ENCODE measurements at places on chromosomes 5 and 9.

DNA sequence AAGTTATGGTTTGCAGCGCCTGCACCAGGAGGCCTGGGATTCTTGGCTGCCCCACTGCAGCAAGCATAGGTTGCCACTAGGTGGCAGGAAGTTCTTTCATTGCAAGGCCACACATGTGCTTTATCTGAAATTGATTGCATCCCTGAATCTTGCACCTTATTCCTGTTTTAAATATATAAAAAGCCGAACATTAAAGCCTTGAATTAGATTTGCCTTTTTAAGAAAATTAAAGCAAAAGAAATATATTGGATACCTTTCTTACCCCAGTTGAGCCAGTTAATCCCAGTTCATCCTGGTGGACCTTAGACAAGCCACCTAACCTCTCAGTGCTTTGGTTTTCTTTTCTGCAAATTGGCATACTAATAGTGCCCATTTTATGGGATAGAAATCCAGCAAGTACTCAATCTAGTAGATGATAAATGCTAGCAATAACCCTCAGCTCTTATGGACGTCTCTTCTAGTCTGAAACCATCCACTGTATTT lies 6.3 kb upstream of the TRMT10B start:
- peak; percentile 33 for DNase-seq

DNA sequence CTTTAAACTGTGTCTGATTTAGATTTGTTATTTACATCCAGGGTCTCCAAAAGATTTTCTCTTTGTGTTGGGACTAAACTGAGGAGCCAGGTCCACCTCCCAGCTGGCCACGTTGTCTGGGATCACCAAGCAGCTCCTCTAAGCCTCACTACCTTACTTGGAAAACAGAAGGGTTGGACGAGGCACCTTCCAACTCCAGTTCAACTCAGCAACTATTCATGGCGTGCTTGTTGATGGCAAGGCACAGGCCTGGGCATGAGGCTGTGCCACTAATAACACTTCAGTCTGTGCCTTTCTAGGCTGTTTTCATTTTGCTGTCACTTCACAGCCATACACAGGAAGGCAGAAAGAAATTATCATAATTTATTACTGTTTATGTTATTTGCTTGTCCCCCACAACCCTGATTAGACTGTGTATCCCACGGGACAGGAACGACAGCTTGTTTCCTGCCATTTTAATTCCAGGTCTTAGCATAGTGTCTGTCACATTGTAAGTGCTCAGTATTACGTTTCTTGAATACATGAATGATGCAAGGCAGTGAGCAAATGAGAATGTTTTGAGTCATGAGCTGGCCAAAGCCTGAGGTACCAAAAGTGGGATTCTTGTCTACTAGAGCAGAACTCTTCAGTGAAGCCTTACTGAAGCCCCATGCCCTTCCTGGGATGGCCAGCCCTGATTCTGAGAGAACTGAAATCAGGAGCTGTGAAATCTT lies 125.8 kb downstream of the GALNT10 start:
- DNase-seq = no peak

GRCh38 chr9:110006657-110007056 lies 201.3 kb downstream of the C9orf152 start:
- no peak for DNase-seq

DNA sequence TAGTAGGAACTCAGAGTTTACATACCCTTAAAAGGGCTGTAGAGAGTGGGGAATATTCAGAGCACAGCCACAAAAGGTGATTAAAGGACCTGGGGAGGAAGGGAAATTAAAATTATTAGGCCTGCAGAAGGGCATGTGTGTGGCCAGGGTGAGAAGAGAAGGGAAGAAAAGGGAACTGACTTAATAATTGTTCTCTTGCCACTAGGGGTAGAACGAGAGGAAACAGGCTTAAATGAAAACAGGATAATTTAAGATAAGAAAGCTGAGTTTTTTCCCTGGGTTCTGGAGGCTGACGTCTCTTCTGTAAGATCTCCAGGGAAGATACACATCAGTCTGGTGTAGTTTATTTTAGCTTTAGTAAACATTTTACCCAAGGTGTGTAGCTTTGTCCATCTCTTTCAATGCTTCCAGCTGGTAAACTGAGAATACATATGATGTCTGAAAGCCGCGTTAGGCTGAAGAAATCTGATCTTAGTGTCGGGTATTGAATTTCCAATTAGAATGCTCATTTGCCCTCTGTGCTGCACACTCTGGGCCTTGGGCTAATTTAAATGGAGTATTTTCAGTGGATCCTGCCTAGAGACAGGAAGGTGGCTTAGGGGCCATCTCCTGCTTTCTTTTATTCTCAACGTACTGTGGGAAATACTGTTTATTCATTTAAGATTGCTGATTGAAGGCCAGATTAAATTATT lies 416.8 kb downstream of the TMEM38B start:
- no peak for DNase-seq

DNA sequence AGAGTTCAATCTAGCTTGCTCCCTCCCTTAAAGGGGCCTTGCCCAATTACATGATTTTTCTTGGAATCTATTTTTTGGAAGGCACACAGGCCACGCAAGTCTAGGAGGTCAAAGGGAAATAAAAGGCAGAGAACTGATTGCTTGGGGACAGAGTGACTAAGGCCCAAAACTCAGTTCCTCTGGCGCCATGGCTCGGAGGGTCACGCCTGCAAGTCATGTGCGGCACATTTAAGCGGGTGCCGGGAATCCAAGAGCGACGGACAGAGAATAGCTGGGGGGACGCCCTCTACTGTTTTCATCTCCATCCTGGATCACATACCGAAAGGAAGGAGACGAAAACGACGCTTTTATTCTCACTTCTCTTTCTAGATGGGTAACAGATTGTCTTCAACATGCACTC lies 78.6 kb downstream of the FREM1 start:
- DNase-seq = no peak

DNA sequence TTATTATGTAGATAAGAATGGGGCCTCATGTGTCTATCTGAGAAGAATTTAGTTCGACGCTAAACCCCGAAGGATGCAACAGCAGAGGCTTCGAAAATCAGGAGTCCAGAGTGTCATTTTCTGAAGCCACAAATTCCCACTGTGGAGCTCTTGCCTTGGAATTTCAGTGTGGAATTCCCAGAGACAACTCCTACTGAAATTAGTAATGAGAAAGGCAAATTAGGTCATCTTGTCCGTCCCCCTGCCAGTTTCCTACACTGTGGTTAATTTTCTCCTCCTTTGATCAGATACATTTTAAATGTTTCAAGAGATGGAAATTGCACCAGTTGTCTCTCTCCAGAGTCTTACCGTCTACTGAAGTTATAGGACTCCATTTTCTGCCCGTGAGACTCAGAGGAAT lies 633.6 kb downstream of the BNC2 start:
- no peak for DNase-seq

DNA sequence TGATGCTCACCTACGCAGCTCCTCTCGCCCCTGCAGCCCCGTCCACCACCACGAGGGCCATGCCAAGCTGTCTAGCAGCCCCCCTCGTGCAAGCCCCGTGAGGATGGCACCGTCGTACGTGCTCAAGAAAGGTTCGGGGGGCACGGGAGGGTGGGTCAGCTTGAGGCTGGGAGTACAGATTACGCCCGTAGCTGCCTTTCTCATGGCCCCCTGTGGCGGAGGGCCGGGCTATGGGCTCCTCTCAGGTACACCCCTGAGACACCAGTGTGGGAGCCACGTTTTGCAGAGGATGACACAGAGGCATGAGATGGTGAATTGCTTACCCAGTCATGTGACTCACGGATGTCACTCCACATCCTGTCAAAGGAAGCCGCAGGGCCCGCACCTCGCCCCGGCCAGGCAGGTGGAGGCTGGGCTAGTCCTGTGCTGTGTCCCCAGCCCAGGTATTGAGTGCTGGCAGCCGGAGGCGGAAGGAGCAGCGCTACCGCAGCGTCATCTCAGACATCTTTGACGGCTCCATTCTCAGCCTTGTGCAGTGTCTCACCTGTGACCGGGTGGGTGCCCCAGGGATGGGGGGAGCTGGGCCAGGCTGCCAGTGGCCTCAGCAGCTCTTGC lies 33.7 kb downstream of the USP20 start:
- peak; percentile 76 for DNase-seq

GRCh38 chr9:107243742-107244141 lies 39.3 kb upstream of the RAD23B start:
- DNase-seq = peak; percentile 18

DNA sequence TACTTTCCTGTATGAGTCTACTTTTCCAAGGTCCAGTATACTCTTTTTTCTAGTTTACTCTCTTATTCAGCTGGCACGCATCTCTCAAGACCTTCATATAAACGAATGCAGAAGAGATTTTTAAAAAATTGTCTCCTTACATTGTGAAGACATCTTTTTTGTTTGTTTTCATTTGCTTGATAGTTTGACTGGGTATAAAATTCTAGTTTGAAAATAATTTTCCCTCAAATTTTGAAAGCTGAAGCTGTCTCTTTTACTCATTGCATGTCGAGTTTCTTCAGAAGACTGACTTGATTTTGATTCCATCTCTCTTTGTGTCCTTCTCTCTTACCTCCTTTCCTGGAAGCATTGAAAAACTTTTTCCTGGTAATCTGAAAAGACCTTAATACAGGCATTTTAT lies 3.1 kb upstream of the PCDHB11 start:
- DNase-seq = no peak

GRCh38 chr9:91245431-91246313 lies 116.0 kb downstream of the AUH start:
- DNase-seq = no peak
